Suppressor macrophage treated with lipopolysaccharide for 1 hour (primary cell): ENCODE measurements at places on chromosomes 13 and 19.

DNA sequence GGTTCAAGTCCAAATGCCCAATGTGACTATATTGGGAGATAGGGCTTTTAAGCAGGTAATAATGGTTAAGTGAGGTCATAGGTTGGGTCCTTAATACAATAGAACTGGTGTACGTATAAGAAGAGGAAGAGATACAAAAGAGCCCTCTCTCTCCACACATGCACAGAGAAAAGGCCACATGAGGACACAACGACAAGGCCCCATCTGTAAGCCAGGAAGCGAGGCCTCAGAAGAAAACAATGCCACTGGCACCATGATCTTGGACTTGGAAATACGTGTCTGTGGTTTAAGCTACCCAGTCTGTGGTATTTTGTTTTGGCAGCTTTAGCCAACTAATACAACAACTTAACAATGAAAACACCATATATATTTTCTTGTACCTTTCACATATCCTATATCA lies 23.4 kb upstream of the RFC3 start:
- DNase-seq, result no peak

DNA sequence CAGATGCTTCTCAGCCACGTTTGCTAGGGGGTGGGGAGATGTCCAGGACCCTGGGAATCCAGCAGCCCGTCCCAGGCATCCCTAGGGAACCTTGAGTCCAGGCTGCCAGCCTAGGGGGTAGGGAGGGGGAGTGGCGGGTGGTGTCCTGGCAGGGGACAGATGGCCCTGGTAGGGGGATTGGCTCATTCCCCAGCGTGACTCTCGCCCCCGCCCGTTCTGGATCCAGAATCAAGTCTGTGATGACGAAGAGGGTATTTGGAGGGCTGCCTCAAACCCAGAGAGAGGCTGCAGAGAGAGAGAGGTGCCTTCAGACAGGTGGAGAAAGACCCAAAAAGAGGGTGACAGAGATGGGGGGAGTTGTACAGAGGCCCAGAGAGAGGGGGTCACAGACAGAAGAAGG lies 4.1 kb downstream of the SLC17A7 start:
- DNase-seq, result no peak

DNA sequence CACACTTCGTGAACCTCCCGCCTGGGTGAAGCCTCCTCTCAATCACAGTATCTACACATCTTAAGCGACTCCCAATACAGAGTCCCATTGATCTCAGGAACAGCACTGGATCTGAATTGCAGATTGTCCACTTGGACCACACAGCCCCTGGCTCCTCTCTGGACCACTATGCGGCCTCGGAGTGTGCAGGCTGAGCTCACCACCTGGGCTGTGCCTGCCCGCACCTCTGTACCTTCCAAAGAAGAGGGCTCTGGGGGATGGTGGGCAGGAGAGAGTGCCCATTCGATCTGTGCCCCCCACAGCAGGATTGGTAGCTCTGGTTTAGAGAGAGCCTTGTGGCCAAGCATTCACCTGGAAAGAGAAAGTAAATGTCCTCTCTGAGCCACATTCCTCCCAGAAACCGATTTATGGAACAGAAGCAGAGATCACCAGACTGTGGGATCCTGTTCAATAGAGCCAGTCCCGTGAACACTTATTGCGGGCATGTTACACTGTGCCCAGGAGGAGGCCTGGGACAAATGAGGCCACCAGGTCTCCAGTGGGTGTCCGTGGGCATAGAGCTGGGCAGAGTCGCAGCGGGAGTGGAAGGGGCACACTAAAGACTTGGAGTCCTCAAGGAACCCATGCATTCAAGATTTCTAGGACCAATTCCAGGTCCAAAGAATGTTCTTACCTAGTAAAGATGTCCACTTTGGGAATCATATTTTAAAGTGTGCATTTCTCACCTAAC lies 141.6 kb upstream of the SOX1 start:
- no peak for DNase-seq

- no peak for DNase-seq
Measured at GRCh38 chr19:15913830-15914229, 16.0 kb upstream of the CYP4F2 start.
